Stimulated activated CD4-positive, alpha-beta T cell treated with anti-CD3 and anti-CD28 coated beads, TNF-alpha, amount 100 ng/mL, for 1 hour (primary cell): ENCODE measurements at places on chromosomes 7 and 10.

DNA sequence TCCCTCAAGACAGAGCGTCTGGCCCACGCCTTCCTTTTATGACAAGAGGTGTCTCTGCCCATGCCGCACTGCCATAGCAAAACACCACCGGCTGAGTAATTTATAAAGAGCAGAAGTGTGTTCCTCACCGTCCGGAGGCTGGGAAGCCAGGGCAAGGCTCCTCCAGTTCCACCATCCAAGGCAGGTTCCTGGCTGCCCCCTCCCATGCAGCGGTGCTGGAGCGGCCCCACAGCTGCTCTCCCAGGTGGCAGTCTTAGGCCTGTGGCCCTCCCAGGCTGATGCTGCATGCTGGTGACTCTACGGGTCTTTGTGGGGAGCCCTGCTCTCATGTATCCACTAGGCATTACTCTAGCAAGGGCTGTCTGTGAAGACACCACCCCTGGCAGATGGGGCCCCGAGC lies 113.1 kb downstream of the TCERG1L start:
- no peak for DNase-seq

DNA sequence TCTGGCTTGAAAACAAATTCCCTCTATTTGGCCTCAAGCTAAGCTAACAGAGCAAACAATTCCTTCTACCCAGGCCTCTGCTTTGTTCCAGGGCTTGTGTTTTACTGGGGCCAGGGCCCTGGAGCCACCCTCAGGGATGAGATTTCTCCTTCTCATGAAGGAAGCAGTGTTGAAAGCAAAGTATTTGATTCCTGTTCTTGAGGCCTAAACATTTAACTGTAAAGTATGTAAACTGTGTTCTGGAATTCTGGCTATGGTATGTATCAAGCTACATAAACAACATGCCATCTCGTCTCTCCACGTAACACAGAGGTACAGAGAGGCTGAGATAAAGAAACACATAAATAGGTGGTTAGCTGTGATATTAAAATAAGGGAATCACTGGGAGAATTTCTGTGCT lies 81.8 kb downstream of the HERPUD2 start:
- DNase-seq, result no peak

DNA sequence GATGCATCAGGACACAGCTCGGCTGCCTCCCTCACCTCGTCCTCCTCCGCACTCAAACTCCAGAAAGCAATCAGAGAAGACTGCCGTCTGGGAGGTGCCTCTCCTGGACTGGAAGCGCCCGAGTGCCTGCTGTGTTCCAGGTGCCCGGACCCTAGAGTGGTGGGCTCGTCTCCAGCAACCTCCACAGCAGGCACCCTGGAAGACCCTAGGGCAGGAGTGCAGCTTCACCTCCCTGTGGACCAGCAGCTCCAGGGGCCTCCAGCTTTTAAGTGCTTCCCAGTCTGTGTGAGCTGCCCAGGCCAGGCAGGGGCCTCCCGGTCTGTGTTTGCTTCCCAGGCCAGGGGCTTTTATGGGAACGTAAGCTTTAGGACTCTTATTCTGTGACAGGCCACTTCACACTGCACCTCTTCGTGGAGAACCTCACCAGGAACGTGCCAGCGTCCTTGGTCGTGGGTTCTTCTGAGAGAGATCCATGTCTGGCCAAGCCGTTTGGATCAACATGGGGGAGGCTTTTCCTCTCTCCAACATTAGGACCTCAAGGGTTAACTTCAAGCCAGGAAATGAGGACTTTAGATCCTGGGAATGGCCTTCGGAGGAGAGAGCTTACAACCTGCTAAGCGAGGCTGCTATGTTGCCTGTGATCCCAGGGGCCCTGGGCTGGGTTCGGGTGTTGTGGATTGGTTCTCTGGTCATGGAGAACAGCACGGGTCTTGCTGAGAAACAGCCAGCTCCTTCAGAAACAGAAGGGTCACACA lies 5.9 kb upstream of the PWWP2B start:
- DNase-seq, result no peak

GRCh38 chr7:20508109-20508508 lies 107.4 kb upstream of the ABCB5 start:
- DNase-seq, result no peak

DNA sequence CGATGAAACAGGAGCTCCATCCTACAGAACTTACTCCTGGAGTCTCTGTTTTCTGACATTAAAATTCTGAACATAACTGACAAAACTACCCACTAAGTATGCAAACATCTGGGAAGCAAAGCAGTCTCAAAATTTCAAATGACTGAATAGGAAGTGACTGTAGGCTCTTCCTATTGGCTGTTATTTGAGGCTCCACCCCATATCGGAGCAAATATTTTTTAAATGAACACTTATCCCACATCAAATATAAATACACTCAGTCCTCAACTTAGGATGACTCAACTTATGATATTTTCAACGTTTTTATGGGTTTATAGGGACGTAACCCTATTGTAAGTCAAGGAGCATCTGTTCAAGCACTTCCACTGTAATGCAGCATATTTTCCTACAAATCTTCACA lies 8.8 kb downstream of the HSPA12A start:
- no peak for DNase-seq

- DNase-seq, result no peak
Observed at GRCh38 chr10:51302316-51302715, 228.0 kb downstream of the PRKG1 start.

GRCh38 chr7:19519443-19520021 lies 189.3 kb downstream of the POLR1F start:
- DNase-seq, result no peak

- DNase-seq, result no peak
Observed at GRCh38 chr10:17506856-17507471, 52.6 kb upstream of the ST8SIA6 start.

DNA sequence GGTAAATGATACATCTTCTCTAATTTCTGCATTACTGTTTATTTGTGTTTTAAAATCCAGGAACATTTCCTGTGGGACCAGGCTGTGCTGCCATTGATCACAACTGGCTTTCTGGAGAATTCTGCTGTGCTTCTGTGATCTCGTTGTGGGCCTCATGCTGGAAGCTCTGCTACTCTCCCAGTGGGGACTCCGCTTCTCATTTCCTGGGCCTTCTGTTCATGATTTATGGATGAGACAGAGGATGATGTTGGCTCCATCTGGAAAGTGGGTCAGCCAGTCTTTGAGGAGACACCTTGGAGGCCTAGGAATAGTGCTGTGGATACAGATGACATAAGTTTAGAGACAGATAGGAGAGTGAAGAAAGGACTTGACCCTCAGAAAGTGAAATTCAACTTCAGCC lies 15.2 kb upstream of the GPR158 start:
- DNase-seq, result no peak

DNA sequence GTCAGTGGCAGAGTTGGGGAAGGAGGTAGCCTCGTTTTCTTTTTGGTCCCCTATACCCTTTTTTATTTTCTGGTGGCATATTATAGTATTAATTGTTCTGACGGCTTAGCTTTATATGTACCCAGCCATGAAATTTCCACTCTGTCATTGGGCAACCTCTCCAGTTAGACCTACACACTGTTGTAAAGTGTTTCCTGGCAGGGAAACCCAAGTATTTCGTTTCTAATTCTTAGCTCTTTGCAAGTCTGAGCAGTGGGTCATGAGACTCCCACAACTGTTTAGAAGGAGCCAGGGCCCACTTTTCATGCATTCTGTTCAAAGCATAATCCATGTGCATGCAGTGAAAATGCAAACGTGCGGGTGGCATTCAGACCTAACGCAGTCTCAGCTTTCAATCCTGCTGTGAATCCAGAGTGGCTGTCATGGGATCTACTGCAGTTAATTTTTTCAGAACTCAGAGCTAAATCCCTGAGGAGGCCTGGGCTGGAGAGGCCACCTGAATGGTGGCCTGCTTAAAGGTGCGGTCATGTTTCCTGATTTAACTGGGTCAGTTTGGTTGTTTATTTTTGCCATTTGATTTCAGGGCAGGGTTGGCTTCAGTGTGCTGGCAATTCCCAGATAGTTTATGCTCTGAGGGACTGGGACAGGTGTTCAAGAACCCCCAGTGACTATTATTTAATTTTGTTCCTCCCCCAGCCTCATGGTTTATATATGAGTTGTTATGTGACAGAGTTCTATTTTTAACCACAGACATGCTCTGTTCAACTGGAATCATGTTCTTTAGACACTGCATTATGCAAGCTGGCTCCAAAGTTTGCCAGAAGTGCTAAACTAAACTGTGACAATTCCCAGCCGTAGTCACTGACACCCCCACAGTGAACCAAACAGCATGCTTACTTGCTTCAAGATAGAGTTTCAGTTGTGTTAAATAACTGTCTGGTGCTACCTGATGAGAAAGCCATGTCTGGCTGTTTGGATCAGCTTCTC lies 27.4 kb upstream of the SYPL1 start:
- no peak for DNase-seq

- no peak for DNase-seq
Observed at GRCh38 chr7:44415047-44415446, 75.4 kb downstream of the NUDCD3 start.

DNA sequence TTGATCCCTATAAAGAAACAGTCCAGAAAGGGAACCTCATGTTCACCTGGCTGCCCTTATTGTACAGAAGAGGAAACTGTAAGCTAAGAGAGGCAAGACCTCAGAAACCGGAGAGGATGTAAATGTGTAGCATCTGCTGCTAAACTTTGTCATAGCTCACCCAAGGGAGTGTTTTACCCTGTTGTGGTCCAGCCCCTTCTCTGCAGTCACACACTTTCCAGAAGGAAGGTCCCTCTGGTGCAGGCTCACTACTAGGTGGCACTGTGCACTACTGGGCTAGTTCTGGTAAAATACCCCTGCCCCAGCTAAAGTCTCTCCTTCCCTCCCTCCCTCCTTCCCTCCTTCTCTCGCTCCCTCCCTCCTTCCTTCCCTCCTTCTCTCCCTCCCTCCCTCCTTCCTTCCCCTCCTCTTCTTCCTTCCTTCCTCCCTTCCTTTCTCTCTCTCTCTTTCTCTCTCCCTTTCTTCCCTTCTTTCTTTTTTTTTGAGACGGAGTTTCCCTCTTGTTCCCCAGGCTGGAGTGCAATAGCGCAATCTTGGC lies 42.5 kb upstream of the LCOR start:
- DNase-seq, result no peak

- no peak for DNase-seq
Observed at GRCh38 chr7:19268737-19269136, 123.5 kb upstream of the FERD3L start.

DNA sequence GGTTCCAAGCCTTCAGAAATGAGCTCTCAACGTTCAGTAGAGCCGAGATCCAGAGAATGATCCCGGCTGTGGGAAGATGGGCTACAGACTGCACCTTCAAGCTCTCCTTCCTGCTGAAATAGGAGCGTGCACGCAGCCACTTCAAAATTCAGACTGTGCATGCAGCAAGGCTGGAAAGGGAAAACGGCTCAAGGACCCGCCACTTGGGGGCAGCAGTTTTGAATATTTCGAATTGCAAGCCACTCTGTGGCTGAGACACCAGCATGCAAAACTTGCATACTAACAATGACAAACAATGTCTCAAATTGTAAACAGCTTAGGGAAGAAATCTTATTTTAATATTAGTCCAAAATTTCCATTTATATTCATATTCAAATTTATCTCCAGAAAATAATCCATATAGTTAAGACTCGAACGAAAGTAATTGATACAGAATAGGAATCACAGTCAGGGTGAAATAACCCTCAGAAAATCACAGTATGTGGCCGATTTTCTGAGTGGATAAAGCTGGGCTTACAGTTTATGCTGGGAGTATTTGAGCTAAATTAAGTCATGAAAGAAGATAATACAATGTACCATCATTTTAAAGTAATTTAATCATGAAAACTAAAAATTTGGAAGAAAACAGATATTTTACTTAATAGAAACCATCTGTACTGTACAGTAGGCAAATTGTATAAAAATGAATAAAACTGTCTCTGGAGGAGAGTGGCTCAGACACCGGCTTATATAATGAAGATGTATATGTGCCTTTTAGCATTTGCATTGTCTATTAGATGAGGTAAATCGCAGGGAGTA lies 137.9 kb upstream of the MKI67 start:
- DNase-seq, result no peak

DNA sequence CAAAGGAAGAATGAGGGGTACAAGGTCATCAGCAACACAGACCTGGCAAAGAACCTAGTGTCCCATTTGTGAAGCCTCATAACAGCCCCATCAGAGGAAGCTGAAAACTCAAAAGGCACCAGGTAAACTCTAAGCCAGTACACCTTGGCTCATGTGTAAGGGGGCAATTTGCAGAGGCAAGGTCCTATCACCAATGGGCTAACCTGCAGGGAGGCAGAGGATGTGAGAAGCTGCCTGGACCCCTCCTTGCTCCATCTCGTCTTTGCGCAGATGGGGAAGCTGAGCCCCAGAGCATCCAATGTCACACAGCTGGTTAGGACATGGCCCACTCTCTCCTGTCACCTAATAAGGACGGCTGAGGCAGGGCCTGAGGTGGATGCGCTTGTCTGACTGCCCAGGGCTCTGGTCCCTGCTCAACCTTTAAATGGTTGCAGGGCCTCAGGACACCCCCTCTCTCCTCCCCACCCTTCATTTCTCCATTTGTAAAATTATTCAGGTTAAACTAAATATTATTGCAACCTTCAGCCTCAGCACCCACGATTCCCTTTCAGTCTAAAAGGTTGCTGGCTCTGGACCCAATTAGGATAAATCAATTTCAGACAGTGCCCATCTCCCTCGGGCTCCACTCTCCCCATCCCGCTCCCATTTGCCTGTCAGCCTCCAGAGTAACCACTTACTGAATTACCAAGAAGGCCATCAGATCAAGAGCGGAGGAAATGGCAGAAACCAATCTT lies 135.3 kb downstream of the OAT start:
- no peak for DNase-seq

GRCh38 chr10:33422471-33423153 lies 88.1 kb upstream of the NRP1 start:
- DNase-seq, result no peak

DNA sequence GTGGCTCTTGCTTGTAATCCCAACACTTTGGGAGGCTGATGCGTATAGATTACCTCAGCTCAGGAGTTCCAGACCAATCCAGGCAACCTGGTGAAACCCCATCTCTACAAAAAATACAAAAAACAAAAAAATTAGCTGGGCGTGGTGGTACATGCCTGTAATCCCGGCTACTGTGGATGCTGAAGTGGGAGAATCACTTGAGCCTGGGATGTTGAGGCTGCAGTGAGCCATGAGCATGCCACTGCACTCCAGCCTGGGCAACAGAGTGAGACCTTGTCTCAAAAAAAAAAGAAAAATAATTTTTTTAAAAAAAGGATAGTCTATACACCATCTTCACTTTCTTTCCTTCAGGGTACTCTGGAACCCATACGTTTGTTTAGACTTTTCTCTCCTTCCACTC lies 6.2 kb downstream of the REEP3 start:
- no peak for DNase-seq

DNA sequence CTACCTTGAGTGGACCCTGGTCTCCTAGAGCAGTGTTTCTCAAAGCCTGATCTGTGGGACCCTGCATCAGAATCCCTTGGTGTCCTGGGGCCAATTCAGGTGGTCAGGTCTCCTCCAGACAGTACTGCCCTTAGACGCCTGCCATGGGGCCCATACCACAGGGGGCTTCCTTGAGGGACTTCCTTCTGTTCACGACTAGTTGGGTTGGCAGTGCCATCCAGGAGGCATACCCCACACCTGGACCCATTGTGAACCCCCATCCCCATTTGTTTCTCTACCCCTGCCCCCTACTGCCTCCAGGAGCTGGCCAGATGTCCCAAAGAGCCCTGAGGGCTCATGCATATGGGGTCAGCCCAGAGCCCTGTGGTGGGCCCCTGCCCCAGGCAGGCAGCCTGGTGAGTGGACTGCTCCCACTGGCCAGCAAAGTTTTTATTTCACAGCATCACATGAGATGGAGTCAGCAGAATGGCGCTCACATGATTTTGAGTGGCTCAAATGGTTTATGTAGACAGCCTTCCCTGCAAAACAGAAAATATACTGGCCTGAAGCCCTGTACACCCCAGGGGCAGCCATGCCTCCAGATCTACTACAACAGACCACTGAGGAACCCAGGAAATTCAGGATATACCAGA lies 259.9 kb upstream of the ZMIZ1 start:
- DNase-seq, result no peak
